ENCODE measurements at places on chromosomes 12 and 14. TPM values are rescaled to one million over a fixed set of nuclear protein-coding genes. Genes with fewer than 3 reads are reported as not detected.

Gene CELA1
- total RNA-seq = not detected

DNA sequence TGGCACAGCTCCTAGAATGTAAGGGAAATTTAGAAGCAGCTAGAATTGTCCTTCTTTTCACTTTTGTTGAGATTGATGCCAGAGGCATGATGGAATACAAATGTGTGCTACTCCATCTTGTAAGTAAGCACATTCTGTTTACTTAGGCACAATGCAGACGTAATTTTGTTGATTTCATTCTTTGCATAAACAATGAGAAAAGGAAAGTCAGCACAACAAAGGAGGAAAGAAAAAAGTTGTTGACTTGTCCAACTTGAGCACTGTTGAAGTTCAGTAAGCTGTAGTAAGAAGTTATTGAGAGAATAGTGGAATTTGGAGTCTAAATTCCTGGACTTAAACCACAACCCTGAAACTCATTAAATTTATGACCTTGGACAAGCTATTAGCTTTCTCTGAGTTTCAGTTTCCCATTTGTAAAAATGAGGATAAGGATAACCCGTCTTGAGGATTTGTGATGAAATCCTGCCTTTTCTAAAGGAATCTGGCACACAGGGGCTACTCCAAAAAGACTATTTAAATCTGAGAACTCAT lies 19.4 kb upstream of the CNTN1 start:
- DNase-seq = no peak

GRCh38 chr12:56413392-56413791 lies 35.8 kb downstream of the TIMELESS start:
- no peak for DNase-seq

DNA sequence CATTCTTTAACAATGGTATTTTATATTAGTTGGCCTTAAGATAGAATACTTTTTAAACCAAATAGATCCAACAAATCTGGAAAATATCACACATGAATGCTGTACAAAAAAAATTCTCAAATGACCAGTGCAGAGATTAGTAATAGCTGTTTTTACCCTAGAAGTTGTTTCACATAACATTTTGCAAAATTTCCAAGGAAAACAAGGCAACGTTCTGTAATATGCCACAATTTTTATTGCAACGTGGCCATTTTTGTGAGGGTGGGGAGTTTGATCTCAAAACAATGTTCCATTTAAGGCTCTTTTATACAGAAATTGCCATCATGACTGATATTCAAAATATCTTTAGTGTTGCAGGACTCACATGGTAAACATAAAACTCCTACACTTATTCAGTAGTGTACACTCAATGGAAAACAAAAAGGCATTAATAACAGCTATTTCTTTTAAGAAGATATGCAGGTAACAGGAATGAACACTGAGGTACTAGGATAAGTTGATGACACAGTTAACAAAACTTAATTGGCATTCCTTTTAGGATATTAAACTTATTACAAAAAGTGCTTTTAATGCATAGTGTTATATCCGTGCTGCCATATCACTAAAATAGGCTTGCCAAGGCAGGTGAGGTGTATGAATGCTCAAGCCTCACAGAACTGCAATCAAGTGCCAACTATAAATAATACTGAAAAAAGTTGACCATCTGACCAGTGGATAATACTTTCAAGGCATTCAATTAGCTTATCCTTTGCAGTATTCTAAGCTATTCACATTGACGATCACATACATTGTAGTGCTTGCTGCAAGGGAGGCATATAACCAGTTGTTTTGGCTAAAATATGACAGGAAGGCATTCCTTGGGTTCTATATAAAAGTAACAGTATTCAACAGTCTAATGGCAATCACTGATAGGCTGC lies 2.3 kb downstream of the CFL2 start:
- no peak for DNase-seq

GRCh38 chr12:81942594-81942993 lies 183.4 kb upstream of the PPFIA2 start:
- DNase-seq = no peak
